IMR-90 (cell line): ENCODE measurements at places on chromosomes 7 and 10. TPM values are rescaled to one million over a fixed set of nuclear protein-coding genes. Genes with fewer than 3 reads are reported as not detected.

DNA sequence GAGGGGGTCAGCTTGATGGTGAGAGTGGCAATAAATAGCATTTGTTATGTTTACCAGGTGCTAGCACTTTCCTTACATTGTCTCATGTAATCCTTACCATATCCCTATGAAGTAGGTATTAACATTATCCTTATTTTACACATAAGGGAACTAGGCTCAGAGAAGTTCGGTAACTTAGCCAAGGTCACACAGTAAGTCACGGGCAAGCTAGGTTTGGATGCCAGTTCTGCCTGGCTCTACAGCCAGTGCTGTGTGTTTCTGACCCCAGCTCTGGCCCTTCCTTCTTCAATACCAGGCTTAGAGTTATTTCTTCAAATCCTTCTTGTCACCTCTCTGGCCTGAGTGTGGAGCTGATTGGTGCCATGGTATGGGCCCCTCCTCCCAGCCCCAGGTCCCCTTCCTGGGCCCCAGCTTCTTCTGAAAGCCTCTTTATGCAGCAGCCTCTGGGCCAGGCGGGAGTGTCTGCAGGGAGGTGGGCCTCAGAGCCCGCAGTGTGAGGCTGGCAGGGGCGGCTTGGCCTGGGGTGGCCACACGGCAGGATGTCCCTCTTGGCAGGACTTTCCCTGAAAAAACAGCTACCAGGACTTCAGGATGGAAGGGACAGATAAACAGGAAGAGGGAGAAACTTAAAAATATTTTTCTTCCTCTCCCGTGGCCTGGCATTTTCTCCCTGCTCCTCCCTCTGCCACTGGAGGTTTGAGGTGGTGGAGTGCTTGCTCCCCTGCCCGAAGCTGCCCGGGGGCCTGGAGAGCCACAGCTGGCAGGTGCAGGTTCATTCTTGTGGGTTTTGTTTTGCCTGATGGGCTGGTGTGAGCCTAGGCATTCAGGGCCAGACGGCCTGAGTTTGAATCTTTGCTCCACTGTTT is 20.6 kb downstream of the PALD1 start:
- DNase-seq = no peak

The CPVL gene
- not detected in 2 replicates for polyA plus RNA-seq

DNA sequence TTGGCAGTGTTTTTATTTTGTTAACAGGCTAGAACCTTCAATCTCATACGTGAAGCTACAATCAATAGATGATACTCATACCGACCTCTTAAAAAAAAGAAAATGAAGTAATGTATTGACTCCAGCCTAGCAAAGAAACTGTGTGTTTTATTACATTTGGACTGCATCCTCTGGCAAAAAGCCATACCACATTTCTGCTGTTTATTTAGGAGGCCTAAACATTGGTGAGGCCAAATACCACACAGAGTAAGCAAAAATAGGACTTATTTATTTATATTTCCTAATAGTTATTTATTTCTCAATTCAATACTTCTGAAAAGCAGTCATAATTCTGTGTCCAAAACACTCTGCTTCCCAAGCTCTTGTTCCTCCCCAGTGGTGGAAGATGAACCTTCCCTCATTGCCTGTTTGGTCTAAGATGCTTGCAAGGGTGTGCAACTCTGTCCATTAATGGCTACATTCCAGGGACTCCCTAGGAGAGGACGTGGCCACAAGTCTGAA is 398.8 kb upstream of the KLF6 start:
- peak; percentile 54 for DNase-seq

DNA sequence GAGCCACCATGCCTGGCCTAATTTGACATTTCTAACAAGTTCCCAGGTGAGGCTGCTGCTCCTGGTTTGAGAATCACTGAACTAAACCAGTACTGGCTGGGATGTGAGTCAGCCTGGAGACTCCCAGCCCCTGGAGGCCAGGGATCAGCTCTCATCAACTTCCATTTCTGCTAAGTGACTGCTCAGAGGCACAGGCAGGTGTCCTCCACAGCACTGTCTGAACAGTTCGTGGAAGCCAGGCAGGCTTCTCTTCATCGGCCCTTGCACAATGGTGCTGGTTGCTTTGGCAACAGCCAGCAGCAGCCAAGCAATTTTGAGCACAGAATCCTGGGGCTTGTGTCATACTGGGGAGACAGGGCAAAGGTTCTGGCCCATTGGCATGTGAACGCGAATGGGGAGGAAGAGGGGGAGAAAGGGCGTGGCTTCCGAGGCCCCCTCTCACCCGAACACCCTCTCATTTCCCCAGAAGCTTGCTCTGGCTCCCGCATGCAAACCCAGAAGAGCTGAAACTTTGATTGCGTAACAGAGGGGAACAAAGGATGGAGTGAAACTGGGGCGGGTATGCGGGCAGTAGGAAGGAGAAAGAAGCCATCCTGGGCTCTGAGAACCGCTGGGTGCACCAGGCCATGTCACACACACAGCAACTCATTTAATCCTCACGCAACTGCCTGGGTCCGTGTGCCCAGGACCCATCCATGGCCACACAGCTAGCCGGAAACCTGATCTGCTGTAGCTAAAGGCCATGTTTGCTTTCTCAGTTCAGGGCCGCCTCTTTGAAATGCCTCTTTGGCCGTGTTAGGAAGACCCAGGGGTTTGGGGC is 9.0 kb upstream of the POR start:
- DNase-seq = peak; percentile 64

The CDH23 gene
- 0.03 TPM in 1 of 2 replicates, not detected in the other for polyA plus RNA-seq

- DNase-seq = no peak
Observed at GRCh38 chr10:50333872-50334271, 82.6 kb upstream of the ASAH2 start.

- no peak for DNase-seq
Observed at GRCh38 chr7:113083132-113083815, 3.4 kb downstream of the GPR85 start.

GRCh38 chr7:17971411-17971810 is 31.1 kb upstream of the SNX13 start:
- DNase-seq = peak; percentile 33

GRCh38 chr7:150860978-150861295 is 8.6 kb downstream of the AOC1 start:
- no peak for DNase-seq

The ELN gene
- 14.3 and 15.3 TPM in 2 replicates for polyA plus RNA-seq

DNA sequence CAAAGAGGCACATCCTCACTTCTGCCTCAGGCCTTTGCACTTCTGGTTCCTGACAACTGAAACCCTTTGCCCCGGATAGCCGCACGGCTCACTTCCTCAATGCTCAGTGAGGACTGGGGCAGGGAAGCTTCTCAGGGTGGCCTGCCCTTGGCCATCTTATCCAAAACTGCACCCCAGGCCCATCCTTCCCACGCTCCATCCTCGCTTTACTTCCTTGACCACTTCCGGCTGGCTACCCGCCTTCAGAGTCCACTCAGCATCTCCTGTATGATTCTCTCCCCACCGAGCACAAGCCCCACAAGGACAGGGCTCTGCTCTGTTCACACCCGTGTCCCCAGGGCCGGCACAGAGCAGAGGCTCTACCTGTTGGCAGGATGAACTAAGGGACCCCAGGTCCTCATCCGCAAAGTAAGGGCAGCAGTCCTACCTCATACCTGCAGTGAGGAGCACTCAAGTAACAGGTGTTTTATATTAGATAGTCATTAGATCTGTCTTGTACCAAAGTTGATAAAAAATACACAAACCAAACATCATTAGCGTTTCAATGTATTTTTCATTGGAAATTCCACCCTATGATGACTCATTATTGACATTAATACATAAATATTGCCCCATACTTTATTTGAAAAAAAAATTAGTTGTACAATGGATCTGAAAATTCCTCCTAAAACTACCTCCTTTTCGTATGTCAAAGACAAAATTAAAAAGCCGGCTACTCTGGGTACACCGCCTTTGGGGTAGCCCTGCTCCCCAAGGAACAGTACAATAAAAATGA is 35.0 kb downstream of the GNA12 start:
- no peak for DNase-seq
